ENCODE measurements at places on chromosomes 2 and 18.
A peak's percentile ranks its signal among the peaks of the same experiment; 100 is the strongest.

GRCh38 chr2:134289225-134289624 is 35.4 kb downstream of the MGAT5 start:
- peak; percentile 13 for DNase-seq

DNA sequence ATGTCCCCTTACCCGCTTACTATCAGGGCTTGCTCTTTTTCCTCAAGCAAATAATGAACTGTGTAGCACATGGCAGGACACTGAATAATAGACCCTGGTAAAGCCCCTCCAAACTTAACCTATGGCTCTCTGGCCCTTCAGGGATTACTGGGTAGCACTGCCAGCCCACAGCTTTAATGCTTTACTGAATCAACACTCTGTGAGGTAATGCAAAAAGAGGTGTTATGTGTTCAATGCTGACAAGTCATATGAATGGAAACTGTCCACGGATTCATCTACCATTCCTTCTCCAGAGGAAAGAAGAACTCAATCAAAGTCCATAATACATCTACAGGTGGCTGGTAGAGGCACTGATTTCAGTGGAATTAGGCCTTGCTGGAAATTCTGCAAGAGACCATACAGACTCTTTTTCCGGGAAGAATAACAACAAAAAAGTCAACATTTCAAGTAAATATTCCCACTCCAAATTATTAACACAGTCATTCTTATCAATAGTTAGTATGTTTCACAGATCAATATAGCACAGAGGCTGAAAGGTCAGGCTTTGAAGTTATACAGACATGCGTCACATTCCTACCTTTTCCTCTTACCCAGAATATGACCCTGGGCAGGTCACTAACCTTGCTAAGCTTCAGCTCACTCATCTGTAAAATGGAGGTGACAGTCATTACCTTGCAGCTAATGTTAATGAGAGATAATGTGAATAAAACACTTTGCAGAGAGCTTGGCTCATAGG is 13.8 kb upstream of the MYOM1 start:
- DNase-seq: no peak

- DNase-seq: no peak
Observed at GRCh38 chr2:124662946-124663644, 638.0 kb downstream of the CNTNAP5 start.

DNA sequence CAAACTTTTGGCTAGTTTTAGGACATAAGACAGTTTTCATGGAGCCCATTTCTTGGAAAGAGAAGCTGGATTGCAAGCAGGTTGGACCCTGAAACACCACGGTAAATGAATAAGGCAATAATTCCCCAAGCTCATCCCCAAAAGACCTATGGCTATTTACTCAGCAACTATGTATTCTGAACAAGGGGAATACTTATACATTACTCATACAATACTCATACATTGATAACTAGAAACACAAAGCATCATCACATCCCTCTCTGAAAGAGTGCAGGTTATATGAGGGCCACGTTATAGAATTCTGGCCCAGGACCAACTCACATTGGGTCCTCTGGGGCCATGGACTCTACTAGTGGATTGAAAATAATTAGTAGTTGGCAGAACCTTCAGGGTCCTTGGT is 154.8 kb downstream of the TMX3 start:
- DNase-seq: no peak

DNA sequence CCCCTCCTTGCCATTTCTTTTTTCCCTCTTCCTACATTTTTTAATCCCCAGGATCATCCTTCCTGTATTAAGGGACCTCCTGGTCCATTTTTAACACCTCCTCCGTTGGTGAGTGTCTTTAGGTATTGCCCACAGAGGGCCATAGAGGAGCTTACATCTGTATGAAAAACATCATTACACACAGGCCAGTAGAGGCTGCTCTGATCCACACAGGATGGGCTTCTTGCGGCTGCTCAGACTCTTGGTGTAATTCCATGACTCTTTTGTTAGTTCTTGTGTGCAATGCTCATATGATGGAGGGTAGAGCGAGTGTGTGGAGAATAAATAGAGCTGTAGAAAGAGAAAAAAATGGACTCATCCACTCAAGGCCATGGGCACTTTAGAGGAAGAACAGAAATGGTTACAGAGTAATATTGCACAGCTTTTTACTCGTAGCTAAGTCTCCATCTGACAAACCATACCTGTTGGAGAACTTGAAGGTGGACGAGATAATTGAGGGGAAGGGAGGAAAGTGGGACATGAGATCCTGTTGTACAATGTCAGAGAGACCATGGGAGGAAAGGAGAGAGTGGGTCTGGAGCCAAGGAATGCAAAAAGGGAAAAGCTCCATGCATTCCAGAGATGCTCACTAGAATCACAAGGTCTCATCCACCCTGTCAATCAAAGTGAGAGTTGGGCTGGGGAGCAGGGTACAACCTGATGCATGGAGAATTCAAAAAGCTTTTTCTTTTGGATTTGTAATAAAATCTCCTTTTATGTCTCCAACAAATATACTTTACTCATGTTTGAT is 129.7 kb upstream of the TNP1 start:
- no peak for DNase-seq

DNA sequence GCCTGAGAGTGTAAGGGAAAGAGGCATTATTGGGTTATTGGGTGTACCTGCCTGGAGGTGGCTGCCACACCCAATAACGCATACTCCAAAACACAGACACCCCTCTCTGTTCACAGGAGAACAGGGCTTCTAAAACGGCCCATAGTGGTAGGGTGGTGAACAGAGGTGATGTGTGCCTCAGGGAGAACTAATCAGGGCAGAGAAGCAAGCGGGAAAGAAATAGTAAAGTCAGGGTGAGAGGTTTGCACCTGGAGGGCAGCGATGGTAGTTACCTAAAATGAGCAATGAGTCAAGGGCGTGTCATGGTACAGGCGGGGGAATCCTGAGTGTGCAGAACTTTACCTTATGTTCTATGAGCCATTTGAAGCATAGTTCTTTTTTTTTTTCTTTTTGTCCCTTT is 21.6 kb upstream of the VPS4B start:
- DNase-seq: no peak

DNA sequence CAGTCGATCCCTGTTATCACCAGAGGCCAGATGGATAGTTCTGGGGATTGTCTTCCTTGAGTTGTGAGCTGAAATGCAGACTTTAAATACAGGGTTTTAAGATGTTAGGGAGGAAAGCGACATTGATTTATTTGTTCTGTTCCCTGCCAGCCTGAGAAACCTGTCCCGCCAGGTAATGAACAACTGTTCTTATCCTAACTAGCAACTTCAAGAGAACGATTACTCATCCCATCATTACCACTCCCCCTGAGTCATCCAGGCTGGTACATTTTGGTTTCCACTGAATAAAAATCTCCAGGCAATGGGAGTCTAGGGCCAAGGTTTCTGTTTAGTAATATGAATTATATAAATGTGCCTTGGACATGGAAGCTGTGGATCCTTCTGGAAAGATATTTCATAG is 131.2 kb downstream of the LYPD6B start:
- DNase-seq: no peak

DNA sequence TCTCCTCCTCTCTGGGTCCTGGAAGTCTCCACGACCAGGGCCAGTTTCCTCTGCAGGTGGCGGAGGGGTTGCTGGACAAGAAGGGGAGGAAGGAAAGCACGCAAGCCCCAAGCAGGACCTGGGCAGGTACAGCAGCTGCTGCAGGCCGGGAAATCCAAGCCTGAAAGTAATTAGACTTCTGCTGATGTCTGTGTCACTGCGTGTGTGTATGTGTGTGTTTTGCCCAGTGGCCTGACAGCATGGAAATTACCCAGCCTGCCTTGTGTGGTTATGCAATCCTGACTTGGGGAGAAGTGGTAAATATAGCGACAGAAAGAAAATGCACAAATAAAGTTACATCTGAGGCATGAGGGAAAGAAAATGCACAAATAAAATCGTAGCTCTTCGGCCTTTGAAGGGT is 121.8 kb upstream of the ZBTB14 start:
- DNase-seq: no peak

DNA sequence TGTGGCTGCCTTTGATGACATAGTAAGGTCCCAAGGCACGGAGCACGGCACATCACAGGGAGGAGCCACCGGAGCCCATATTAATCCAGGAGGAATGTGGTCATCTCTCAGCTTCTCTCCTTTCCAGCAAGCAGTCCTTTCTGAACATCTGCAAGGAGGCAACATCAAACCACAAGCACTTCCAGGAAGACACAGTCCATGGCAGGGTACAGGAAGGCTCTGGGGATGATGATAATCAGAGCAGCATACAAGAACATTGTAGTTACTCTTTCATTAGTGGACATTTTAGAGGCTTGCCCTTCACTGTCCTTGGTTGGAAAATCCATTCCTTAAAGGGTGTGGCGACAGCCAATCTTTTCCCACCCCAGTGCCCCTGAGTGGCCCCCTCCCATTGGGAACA is 31.1 kb downstream of the YPEL5 start:
- DNase-seq: no peak

DNA sequence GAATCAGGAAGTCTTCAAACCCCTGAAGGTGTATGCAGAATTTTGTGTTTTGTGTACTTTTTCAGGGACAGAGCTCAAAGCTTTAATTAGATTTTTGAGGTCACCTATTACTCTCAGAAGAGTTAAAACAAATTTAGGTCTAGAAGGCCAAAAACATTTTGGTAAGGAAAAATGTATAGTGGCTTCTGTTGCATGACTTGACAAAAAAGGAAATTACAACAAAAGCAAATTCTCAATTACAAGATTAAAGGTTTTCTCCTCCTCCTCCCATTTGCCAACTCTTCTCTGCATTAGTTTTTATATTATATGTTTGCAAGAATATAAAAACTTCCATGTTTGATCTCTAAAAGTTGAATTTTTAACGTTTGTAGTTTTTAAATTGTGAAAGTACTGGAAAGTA is 4.0 kb downstream of the PIK3C3 start:
- DNase-seq: no peak

GRCh38 chr2:231567159-231567558 is 25.5 kb upstream of the TEX44 start:
- DNase-seq: no peak

- DNase-seq: no peak
Observed at GRCh38 chr2:71528749-71529148, 75.4 kb downstream of the DYSF start.

GRCh38 chr2:97706708-97707345 is 6.5 kb upstream of the ZAP70 start:
- no peak for DNase-seq

- no peak for DNase-seq
Observed at GRCh38 chr2:160372010-160372356, 121.6 kb downstream of the RBMS1 start.

GRCh38 chr2:120456867-120457266 is 110.9 kb downstream of the INHBB start:
- no peak for DNase-seq

GRCh38 chr2:117523267-117523666 is 291.2 kb upstream of the DDX18 start:
- no peak for DNase-seq

DNA sequence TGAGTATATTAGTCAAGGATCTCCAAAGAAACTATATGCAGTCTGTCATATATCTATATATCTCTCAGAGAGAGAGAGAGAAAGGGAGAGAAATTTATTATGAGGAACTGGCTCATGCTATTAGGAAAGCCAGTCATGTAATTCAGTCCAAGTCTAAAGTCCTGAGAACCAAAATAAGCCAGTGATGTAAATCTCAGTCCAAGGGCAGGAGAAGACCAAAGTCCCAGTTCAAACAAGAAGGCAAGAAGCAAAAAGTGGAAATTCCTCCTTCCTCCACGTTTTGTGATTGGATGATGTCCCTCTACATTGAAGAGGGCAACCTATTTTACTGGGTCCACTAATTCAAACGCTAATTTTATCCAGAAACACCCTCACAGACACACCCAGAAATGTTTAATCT is 34.2 kb upstream of the SPATS2L start:
- DNase-seq: no peak

DNA sequence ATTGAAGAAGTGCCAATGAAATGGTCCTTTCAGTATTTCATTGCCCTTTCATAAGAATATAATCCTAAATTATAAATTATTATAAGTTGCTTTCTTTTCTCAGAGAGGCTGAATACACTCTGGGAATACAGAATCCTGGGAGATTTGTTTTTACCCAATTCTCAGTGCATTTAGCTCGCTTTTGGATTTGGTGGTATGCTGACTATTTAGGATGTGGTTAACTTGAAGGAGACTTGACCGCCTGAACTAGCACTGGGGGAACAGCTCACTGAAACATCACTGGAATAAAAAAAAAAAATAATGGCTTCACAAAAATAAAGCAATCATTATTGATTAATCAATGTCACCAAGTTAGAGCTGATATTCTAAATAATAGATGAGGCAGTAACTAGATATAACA is 10.2 kb downstream of the TNFAIP6 start:
- DNase-seq: no peak

DNA sequence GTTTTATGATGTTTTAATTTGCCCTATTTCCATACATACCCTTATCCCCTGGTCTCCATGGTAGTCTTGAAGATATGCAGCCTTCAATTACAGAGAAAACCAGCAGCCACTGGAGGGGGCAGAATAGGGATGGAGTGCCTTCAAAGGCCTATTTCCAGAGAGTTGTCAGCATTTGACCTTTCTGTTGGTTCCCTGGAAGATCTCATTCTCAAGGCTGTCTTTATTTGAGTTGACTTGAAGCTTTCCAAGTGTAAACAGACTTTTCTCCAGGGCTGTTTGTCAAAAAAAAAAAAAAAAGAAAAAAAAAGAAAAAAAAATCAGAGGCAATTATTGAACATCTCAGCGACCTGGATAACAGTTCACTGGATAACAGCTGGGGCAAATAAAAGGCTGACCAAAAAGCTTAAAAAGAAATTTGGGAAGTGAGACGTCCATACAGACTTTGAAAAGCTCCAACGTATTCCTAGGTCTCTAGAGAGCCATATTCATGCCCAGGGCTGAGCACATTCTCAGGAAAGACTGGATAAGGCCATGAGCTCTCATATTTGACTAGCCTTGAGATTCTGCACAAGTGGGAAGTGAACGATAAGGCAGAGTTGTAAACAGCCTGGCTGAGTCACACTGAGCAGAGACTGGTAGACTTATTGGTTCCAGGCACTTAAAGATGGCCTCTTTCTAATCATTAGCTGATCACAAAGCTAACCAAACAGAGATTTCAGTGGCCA is 126.6 kb downstream of the VAPA start:
- DNase-seq: no peak

DNA sequence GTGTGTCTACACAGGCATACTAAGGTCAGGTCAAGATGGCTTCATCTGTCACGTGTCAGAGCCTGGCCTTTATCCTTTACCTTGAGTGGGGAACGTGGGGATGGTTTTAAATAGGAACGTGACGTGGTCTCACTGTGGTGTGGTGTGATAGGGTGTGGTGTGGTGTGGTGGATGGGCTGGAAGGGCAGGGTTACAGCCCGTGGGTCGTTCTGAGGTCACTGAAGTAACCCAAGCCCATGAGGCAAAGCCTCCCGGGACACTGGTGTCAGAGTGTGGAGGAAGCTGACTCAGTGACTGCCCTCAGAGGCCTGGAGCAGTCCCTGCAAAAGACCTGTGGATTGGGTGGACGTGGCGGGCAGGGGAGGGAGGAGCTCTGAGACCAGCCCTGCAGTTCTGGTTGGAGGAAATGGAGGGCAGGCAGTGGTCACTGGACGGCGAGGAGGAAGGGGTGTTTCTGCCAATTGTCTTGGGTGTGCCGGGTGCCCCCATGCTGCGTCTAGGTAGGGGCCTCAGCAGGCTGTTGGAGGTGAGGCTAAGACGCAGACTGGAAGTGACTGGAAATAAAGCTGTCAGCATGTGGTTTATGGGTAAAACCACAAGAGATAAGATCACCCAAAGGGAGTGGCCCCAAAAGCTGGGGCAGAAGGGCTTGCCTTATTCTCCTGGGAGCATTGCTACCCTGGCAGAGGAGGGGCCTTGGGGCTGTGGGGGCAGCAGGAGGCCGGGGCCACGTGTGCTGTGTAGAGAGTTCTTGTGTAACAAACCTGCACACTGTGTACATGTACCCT is 84.8 kb downstream of the SH3RF3 start:
- DNase-seq: peak; percentile 75
